H54 (cell line): ENCODE measurements at places on chromosomes 16 and 17.

DNA sequence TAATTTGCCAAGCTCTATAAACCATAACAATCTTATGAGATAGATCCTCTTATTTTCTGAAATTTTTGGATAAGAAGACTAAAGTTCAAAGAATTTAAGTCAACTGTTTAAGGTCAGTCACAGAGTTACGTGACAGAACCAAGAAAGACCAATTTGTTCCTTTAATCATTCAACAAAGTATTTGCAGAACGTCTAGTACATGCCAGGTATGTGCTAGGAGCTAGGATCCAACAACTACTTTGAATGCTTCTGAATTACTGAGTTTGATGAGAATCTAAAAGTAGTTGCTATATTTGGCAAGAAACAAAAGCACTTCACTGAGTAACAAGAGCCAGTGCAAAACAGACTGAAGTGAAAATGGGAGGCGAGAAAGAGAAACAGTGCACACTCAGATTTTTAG, 15.0 kb downstream of the GLOD4 start:
- DNase-seq: no peak

DNA sequence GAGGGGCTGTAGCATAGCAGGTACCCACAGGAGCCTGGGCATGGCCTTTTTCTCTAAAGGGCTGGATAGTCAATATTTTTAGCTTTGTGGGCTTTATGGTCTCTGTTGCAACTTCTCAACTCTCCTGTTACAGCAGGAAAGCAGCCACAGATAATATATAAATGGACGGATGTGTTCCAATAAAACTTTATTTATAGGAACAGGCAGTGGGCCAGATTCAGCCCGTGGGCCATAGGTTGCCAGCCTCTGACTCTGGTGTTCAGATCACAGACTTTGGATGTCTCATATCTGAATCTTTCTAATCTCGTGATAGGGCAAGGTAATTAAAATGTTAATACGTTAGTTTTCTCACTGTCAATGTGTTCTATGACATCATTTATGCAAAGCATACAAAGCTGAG, 136.4 kb downstream of the WWOX start:
- no peak for DNase-seq

GRCh38 chr16:47262938-47263337, 119.2 kb upstream of the NETO2 start:
- no peak for DNase-seq

- DNase-seq: peak; percentile 47
Observed at GRCh38 chr17:8991514-8992285, 26.2 kb upstream of the PIK3R5 start.

GRCh38 chr17:11488407-11488806, 109.9 kb upstream of the DNAH9 start:
- DNase-seq: no peak

GRCh38 chr17:80441133-80441578, 26.2 kb downstream of the ENDOV start:
- peak; percentile 65 for DNase-seq

GRCh38 chr16:79109771-79110170, 490.8 kb downstream of the MAF start:
- DNase-seq: no peak

DNA sequence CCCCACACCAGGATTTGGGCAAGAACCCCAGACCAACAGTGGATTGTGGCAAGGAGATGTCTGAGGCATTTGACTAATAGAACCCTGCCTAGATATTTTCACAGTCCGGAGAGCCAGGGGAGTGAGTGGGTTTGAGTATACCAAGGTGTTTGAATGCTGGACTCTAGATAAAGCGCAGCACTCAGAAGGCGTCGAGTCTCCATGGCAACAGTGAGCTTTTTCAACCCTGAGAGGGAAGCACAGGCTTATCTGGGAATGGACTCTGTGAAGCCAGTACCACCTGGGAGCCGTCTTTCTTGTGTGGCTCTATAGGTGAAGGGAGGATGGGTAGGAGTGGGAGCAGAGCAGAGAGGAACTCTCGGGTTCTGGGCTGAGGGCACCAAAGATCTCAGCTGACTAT, 147.0 kb downstream of the SHISA6 start:
- DNase-seq: no peak

DNA sequence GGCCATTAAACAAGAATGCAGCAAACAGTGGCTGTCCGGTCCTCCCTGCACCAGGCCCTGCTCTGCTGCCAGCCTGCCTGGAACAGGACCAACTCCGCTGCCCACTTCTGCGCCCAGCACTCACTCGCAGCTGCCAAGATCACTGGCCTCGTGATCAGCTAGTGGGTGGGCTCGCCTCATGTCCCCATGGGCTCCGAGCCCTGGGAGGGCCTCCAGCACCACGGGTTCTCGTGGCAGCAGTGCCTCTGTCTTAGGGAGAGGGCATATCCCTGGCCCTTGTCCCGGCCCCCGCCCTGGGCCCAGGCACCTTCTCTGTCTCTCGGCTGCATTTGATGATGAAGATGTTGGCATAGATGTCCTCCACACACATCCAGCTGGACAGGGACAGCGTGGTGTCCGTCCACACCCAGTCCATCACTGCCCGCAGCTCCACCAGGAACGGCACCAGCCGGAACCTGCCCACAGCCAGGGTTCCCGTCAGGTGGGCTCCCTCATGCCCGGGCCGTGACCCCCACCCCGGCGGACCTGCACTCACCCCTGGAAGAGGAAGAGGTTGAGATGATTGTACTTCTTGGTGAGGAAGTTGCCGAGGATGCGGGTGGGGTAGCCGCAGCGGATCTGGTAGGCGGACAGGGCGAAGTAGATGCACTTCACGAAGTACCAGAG, 13.1 kb downstream of the CTU2 start:
- no peak for DNase-seq

- no peak for DNase-seq
Observed at GRCh38 chr17:79544142-79544914, 66.5 kb downstream of the RBFOX3 start.

DNA sequence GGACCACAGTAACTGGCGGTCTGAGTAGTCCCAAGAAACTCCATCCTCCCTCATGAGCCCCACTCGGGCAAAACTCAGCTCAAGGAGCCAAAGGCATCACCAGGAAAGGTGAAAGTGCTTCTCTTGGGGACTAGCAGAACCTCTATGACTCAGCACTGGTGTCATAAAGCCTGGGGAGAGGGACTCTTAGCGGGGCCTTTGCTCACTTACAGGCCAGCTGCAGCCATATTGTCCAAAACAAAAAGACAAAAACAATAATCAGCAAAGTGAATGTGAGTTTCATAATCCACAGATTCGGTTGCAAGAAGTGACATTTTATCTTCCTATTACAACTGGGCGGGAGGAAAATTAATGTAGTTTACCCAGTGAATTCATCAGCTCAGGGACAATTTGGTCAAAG, at the start of gene TEKT5:
TEKT5 (minus strand) TSS at position 101 of the 400 bp plus-strand sequence; CDS start at position 44, 57 bp downstream.
- no peak for DNase-seq

DNA sequence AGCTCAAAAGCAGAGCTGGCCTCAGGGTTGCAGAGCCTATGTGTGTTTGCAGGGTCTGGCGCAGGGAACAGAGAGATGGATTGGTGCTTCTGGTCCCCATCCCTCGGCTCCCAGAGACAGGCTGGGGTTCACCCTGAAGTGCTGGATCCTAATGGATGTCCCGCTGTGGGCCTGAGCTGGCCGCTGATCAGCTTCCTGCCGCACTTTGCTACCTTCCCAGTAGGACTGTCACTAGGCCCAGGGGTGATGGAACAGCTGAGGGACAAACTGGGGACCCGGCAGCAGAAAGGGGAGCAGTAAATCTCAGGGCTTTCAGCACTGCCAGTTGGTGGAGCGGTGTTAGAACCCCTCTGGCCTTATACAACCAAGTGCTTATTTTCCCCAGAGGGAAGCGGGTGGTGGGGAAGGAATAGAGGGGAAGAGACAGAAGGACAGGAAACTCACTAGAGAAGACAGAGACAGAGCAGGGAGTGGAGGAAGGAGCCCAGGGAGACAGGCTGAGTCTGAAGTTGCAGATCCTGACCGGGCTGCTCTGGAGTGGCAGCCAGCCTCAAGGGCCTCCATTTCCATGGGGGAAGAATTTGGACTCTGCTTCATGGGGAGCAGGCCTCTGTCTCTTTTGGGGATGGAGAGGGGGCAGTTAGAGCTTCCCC, 78.6 kb downstream of the MRM1 start:
- no peak for DNase-seq

DNA sequence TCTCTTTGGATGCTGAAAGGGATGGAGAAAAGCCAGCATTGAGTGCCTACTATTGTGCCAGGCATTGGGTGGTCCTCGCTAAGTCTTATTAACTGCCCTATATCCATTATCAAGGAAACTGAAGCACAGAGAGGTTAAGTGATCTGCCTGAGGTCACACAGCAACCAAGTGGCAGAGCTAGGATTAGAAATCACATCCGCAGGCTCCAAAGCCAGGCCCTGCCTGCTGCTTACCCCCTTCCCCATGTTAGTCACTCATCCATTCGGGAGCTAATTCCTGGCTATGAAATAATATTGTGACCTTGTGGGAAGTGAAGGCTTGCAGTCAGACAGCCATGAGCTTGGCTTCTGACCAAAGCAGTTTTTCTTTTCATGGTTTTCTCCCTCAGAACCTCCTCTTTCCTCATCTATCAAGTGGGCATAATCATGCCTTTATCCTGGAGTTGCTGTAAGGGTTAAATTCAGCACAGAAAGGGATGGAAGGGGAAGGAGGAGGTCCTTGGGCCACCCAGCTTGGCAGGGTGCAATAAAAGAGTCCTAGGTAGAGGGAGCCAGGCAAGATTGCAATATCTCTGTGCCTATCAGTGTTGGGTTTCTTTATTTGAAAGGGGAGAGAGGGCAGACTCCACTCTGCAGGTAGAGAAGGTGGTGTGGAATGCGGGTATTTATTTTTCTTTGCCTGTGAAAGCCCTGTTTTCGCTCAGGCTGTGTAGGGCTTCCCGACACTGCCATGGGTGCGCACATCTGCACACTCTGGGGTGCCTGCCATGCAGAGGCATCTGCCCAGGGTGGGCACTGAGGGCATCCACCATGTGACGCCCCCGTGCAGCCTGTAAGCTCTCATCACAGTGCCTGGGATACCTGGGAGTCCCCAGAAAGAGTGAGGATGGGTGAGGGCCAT, 11.3 kb downstream of the RAI1 start:
- DNase-seq: no peak

DNA sequence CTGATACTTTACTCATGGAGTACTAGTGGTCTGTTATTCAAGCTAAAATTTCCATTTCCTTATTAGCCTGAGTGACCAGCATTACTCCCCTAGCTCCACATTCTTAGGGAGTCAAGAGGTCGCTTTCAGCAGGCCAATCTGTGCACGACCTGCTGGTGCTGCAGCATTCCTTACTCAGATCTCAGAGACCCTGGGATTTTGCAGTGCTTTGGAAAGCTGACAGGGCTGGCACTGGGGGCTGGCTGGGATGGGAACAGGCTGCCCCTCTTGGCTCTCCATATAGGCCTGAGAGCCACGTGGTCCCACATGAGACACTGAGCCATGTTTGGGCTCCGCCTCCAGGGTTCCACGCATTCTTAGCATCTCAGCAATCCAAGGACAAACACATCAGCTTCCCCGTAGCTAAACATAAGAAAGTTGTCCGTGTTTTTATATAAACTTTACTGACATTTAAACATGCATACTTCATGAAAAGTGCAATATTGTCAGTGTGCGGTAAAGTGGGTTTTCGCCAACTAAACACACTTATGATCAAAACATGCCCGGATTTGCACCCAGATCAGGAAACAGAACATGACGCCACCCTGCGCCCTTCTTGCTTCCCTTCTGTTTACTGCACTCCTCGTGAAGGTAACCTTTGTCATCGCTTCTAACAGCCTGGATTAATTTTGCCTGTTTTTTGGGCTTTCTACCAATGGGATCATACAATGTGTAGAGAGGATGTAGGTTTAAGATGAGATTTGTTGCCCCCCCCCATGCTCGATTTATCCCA, 254.5 kb upstream of the CACNG5 start:
- peak; percentile 34 for DNase-seq
